H4 (cell line): ENCODE measurements at places on chromosomes 12 and 14.
A peak's percentile ranks its signal among the peaks of the same experiment; 100 is the strongest.

DNA sequence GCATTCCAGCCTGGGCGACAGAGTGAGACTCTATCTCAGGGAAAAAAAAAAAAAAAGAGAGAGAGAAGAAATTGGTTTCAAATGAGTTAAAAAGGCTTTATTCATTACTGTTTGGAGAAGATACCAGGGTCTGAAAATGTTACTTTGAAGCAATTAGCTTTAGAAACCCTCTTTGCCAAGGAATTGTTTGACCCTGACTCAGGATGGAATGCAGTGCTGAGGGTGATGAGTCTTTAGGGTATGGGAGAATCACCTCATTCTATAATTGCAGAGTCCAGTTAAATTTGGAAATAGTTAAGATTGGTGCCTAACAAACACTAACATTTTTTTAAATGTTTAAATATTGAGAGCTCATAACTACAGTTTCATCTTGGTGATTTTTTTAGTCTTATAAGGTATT lies 13.3 kb downstream of the RAP1B start:
- DNase-seq, result no peak

GRCh38 chr14:31280871-31281220 lies 73.3 kb upstream of the HECTD1 start:
- no peak for DNase-seq

DNA sequence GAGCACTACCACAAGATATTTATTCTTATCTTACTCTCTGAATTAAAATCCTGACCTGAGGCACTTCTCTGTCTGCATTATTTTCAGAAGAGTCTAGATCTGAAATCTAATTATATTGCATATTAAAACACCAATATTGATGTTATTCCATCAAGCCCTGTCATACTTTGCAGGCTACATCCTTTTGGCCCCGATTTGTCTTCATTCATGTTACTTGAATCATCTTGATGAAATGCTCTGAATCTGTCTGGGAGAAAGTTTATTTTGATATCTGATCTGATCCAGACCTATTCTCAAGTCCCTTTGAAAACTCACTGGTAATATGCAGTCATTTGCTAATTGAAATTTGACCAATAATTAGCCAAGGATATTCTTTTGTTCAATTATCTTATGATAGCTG lies 79.9 kb downstream of the BBS10 start:
- no peak for DNase-seq

GRCh38 chr12:5220835-5221234 lies 177.2 kb downstream of the KCNA5 start:
- DNase-seq, result peak; percentile 33

- DNase-seq, result no peak
Measured at GRCh38 chr14:73234586-73235394, 2.5 kb upstream of the PAPLN start.

- DNase-seq, result no peak
Measured at GRCh38 chr12:54004063-54004840, 4.3 kb downstream of the HOXC9 start.

DNA sequence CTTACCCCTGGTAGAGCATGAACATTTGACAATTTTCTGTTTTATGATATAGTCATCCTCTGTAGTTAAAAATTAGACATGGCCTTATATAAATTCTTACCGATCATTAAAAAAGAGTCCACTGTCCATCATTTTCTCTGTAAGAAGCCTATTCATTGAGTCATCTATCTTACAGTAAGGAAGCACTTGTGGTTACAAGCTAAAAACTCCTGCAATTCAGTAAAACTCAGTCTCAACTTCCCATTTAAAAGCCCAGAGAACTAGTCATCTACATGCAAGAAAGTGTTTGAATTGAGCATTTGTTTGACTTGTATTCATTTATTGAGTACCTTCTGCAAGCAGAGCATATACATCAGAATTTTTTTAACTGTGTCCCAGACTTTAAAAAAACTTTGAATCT lies 63.3 kb downstream of the GTF2A1 start:
- no peak for DNase-seq

DNA sequence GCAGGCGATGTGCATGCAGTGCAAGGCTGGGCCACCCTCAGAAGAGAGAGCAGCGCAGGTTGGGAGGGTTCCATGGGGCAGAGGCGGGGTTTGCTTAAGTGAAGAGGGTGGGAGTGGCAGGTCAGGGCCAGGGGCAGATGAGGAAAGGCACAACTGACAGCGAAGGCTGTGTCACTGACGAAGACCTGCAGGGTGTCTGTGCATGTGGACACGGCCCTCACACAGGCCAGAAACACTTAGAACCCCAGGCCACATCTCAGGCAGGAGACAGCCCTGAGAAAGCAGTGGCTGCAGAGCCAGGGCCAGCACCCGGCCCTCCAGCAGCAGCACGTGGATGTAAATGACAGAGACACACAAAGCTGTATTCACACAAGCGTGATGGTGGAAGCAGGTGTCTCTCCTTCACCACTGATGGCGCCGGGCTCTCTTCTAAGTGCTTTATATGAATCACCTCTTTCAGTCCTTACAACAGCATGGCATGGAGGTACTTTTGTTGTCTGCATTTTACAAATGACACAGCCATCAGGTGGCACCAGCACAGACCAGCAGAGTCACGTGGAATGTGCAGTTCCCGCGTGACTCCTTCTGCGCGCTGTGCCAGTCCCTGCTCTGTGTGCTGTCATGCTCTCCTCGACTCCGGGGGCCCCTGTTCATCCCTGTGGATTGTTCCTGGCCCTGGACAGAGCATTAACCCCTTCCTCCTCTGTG lies 54.6 kb downstream of the TSPAN11 start:
- no peak for DNase-seq

- no peak for DNase-seq
Measured at GRCh38 chr12:123388951-123389559, 5.1 kb downstream of the KMT5A start.

GRCh38 chr14:100350986-100351385 lies 27.8 kb downstream of the SLC25A47 start:
- no peak for DNase-seq

DNA sequence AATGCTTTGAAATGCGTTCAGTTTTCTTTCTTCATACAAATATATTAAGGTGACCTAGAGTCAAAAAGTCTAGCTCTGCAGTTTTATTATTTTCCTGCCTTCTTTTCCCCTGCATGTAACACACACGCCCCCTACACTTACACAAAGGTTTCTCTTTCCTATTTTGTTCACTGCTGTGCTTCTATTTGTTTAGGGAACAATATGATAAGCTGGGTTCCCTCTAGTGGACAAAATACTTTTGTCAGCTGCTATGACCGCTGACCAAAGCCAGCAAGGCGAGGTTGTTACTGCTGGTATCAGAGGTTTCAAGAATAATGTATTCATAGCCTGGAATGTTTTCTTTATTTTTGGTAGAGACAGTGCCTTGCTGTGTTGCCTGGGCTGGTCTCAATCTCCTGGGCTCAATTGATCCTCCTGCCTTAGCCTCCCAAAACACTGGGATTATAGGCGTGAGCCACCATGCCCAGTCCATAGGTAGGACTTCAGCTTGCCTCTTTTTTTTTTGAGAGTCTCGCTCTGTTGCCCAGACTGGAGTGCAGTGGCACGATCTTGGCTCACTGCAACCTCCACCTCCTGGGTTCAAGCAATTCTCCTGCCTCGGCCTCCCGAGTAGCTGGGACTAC lies 33.4 kb downstream of the FNTB start:
- peak; percentile 68 for DNase-seq

DNA sequence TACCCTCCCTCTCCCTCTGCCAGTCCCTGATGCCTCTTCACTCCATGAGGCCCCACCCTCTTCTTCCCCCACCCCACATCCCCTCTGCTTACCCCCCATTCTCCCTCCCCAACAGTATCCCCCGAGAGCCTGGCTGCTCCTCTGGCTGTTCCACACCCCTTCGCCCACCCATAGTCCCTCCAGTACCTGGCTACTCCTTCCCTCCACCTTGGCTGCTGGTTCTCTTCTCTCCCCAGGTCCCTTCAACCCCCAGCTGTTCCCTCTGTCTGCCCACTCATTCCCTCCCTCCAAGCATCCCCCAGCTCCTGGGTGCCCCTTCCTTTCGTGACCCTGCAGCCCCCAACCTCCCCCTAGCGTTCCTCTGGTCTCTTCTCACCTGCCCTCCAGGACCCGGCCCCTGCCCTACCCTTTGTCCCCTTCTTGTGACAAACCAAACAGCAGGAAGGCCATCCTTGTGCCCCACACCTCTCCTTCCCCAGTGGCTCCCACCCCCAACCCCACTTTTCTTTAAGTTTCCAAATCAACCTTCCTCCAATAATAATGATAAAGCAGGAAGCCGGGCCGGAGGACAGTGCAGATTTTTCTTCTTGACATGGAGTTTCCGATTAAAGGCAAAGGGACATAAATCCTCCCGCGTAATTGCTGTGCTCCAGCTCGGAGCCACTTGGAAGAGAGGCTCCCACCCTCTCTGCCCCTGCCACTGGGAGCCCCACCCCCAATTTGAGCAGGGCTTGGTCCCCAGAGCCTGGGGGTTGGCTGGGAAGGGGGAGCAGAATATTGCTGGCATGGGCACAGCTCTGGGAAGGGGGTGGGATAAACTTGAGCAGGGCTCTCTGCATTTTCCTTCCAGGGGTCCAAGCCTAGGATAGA lies 40.0 kb downstream of the SMUG1 start:
- no peak for DNase-seq

GRCh38 chr14:78412475-78412874 lies 242.3 kb downstream of the NRXN3 start:
- no peak for DNase-seq

DNA sequence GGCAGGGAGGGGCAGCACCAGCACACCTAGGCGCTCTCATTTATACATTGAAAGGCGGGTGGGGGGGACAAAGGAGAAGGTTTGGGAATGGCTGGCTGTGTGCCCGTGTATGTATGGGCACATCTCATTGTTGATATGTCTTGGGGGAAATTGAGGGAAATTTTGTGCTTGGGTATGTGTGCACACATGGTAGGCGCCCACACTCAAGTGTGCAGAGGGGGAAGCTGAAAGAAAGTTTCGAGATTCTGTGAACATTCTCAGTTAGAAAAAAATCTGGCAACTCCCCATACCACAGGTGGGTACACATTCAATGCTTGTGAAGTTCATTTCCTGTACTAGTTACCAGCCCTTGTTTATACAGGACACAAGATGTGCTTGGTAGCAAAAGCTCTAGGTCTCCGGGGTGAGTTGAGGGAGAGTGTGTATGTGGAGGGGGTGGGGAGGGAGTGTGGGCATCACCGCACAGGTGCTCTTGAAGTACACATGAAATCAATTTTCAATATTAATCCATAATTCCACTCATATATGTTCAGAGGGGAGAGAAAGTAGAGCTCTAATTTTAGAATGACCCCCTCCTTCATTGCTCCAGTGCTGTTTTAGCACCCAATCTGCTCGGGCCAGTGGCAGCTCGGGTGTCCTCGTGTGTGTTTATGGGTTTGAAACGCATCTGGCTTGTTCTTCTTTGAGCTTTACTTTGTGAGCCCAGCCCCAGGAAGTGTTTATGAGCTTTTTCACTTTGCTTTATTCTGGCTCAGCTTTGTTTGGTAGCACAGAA lies 286.0 kb downstream of the ZFP36L1 start:
- DNase-seq, result peak; percentile 21

- no peak for DNase-seq
Measured at GRCh38 chr14:74893614-74894091, 11.9 kb downstream of the DLST start.

DNA sequence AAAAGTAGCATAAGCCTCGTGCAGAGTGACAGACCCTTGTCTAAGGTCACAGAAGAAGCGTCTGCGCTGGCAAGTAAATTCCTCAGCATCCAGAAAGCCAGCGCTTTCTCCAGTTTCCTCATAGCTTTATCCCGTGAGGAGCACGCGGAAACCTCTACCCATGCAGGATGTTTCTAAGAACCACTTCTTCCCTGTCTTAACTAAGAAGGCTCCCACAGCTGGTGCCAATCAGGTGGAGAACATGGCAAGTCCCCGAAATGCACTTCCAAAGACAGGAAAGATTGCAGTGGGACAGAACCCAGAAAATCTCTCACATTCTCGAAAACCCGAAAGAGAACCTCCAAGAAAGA lies 968 bp upstream of the ARID4A start:
- DNase-seq, result no peak

GRCh38 chr12:52147367-52147963 lies 44.3 kb downstream of the KRT80 start:
- DNase-seq, result peak; percentile 97

GRCh38 chr12:90086281-90086680 lies 377.6 kb upstream of the ATP2B1 start:
- DNase-seq, result no peak

DNA sequence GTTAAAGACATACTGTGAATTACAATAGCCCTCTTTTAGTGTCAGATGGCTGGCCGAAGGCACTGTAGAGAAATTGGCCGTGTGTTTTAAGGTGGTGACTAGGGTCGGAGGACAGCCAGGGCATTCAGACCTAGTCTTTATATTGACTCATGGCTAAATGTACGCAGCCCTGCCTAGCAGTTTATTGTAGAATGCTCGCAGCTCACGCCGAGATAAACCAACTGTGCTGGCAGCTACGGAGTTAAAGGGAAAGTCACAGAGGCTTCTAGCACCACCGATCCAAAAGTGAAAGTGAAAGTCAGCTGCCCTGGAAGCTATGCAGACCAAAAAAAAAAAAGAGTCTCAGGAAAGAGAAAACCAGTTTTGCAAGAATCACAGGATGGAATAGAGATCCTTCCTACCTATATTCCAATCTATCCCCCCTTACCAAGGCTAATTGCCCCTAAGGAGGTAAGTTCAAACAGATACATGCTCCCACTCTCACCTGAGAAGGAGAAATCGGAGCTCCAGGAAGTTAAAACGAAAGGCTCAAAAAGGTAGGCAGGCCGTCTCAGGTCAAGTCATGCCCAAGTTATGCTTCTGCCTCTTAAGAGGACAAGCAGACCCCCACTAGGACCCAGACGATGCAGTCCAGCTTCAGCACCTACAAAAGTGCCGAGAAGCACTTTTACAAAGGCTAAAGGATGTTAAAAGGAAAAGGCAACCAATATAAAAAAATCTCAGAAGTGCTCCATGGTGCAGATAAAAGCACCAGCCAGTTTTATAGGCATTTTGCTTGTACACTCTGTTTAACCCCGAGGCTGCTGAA lies 24.8 kb downstream of the KLRK1 start:
- peak; percentile 94 for DNase-seq

- DNase-seq, result no peak
Measured at GRCh38 chr12:10617863-10618262, 4.5 kb upstream of the MAGOHB start.

DNA sequence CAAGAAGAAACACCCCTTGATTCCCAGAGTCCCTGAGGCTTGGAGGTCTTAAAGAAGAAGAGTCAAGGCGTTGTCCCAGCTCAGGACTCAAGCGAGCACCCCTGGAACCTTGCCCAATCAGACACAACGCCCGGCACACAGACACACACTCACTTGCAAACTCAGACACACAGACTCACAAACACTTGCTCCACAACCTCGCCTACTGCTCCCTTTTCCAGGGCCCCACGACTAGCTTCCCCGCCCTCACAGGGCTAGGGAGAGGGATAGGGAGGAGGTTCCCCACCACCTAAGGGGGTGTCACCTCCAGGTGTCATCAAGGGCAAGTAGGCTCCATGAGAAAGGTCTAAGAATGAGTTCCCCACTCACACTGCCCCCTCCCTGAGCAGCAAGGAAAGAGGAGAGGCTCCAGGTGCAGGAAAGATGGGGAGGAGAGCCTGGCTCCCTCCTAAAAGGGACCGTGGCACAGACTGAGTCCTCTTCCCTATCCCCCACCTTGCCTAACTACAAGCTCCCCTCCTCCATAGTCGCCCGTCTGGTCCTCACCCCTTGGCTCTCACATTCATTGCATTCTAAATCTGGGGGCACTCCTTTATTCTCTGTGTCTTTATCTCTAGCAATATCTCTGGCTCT lies 717 bp downstream of the WNT10B start:
- no peak for DNase-seq

GRCh38 chr12:10031771-10032175 lies 1.3 kb downstream of the CLEC9A start:
- peak; percentile 86 for DNase-seq
